ENCODE measurements at places on chromosomes 2 and 18.

- DNase-seq, result peak; percentile 56
These were observed 23.1 kb downstream of the PRPF40A start for GRCh38 chr2:152694161-152694661.

DNA sequence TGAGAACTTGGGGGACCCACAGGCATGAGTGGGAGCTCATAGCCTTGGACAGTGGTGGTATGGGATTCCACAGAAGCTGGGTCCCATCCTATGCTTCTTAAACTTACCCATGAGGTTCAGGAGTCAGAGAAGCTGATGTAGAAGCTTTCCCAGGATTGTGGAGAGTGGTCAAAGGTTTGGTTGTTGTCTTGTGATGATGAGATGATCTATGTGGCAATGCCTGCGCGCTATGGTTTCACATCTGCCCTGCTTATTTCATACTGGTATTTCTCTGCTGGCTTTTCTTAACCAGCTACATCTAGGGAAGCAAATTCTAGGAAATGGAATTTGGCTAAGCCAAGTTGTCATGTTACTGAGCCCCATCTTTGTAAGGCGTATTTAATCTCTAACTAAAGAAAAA lies 168.6 kb downstream of the ZNF407 start:
- DNase-seq, result no peak

DNA sequence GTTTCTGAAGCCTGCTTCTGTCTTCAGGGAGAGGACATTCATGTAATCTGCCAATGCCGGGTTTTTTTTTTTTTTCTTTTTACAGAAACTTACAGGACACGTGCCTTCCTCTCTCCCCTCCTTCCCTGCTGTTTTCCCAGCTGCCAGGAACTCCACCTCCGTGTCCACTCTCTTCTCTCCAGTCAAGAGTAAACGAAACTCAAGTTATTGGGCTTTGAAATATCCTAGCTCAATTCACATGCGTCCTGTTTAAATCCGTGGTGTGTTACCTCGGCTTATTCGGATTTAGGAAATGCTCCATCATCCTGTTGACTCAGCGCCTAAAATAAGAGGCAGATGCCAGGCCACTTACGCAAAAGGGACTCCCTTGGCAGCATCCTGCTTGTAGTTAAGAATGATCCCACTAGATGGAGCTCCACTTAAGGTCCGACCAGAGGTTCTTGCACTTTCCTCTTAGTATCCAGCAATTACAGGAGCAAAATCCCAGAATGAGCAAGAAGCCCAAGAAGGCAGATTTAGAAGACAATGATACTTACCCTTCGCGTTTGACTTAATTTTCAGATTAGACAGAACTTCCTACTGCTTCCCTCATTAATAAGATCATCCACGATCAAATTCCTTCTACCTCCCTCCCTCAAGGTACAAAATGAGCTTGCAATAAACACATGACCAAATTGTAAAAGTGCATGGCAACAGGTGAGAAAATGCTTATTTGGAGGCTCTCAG lies 97.2 kb upstream of the ZCCHC2 start:
- DNase-seq, result peak; percentile 80

DNA sequence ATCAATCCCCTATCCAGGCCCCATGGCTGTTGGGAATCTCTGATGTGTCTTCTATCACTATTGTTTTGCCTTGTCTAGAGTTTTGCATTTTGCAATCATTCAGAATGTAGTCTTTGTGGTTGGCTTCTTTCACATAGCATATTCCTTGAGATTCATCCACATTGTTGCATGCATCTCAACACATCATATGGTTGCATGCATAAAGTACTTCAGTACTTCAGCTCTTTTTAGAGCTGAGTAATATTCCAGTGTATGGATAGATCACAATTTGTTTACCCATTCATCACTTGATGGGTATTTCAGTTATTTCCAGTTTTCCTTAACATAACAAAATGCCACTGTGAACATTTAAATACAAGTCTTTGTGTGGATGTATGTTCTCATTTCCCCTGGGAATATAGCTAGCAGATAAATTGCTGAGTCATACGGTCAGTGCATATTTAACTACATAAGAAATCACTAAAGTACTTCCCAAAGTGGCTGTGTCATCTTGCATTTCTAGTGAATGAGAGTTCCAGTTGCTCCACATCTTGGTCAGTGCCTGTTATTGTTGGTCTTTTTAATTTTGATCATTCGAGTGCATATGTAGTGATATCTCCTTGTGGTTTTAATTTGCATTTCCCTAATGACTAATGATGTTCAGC lies 138.8 kb downstream of the BCL11A start:
- DNase-seq, result no peak

DNA sequence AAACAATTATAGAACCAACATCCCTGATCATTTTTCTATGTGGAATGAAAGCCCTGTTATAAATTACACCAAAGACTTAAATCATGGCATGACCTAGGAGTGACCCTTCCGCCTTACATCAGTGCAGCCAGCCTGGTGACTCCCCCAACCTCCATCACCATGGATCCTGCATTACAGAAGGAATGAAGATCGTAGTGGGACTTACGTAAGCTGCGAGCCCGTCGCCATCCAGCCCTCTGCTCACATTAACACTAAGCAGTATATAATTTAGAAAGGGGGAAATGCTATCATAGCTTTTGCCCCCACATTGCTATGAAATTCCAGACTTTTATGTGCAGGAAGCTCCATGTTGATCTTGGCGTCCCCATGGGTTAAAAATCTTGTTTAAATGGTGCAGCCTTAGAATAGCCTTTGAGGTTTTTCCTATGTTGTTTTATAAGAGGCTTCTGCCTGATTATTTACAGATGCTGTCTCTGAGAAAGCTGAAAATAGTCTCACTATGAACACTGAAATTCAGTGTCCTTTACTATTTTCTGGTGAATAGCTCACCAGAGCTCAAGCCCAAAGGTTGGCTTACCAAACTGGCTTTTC lies 76.3 kb downstream of the COLEC12 start:
- no peak for DNase-seq

- DNase-seq, result no peak
These were observed 21.5 kb upstream of the TNP1 start for GRCh38 chr2:216881411-216881810.

Data from activated naive CD4-positive, alpha-beta T cell treated with anti-CD3 and anti-CD28 coated beads for 36 hours (primary cell).